ENCODE measurements at places on chromosomes 7 and 10. TPM values are rescaled to one million over a fixed set of nuclear protein-coding genes. Genes with fewer than 3 reads are reported as not detected.

Gene NEUROG3
- total RNA-seq: not detected

Gene PLEKHS1
- total RNA-seq: not detected

Gene GPR15LG
- total RNA-seq: not detected

Gene MYL7
- total RNA-seq: not detected

Gene CTTNBP2
- total RNA-seq: not detected

Gene NME8
- not detected for total RNA-seq

Gene ZC3HAV1L
- total RNA-seq: 10.9 TPM

Gene GSTO2
- 1.1 TPM for total RNA-seq

Gene OR9A2
- not detected for total RNA-seq

Gene COL28A1
- not detected for total RNA-seq

Gene PRDX3
- 246 TPM for total RNA-seq

Gene CCL24
- not detected for total RNA-seq

- peak; percentile 88 for DNase-seq
Observed at GRCh38 chr10:73848821-73849489, 25.4 kb downstream of the CAMK2G start.

GRCh38 chr7:8210845-8211724 is 50.9 kb downstream of the ICA1 start:
- DNase-seq: no peak

DNA sequence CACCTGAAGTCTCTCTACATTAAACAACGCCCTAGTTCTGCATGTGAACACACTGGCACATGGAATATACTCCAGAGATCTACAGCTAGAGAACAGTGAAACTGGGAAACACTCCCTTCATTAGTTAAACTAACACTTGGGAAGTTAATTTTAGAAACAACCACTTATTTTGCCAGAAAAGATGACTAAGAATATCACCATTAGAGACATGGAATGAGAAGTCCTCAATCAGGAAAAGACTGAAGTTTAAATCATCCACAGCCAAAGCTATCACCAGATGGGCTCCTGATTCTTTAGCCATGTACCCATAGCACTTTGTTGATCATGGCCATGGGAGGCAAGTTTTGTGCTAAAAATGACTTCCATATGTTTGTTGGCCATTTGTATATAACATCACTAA is 719.5 kb downstream of the KCNMA1 start:
- DNase-seq: no peak

- peak; percentile 71 for DNase-seq
Observed at GRCh38 chr10:114504769-114505579, 100.7 kb upstream of the AFAP1L2 start.

GRCh38 chr10:78762086-78762630 is 306.6 kb upstream of the ZMIZ1 start:
- no peak for DNase-seq

DNA sequence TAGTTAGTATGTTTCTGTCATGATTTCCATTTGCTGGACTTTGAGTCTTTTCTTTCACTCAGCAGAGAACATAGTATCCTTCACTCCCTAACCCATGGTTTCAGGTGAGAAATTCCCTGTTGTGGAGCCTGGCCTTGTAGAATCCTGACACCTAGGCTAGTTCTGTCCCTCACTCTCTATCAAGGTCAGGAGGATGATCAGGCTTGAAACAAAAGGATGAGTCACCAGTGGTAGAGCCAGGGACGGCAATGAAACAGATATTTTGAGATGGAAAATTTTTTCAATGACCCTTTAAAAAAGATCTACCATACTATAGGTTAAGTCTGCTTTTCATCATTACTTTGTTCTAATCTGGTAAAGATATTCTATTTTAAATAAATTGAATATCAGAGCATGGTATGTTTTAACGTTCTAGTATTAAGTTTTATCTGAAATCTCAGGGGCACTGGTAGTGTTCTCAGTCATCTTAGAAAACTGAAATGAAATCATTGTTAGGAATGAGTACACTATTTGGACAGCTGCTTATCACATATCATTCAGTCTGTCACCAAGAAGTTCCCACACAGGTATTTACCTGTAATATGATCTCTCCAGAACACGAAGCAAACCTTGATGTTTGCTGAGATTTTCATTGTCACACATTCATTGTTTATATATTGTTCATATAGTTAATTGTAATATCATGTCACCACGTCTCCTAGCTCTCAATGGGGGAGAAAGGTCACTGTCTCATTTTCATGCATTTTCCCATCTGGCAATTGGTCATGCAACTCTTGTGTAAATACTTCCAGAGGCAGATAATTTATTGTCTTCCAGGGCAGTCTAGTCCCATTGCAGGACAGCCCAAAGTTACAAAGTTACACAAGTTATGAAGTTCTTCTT is 299.9 kb upstream of the LRRTM3 start:
- no peak for DNase-seq

DNA sequence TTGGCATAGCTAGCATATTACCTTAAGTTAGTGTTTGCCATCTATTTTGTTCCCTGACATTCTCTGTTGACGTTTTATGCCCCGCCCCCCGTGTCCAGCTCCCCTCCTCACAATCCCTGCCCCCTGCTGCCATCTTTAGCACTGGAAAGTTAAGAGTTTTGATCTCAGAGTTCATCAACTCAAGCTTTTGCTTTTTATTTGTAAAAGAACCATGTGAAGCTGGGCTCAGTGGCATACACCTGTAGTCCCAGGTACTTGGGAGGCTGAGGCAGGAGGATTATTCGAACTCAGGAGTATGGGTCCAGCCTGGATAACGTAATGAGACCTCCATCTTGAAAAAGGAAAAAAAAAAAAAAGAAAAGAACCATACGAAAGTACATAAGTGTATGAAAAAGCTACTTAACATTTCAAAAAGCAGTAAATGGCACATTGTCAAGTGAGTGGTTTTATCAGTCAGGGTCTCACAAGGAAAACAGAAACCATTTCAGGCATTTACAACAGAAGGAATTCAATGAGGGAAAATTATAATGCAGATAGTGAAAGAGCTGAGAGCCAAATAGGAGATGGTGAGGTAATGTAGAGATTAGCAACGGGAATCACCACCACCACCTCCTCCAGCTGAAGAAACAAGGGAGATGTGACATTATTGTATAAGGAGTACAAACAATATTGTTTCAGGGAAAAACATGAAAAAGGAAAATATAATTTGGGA is 64.9 kb downstream of the MCU start:
- DNase-seq: no peak

- no peak for DNase-seq
Observed at GRCh38 chr7:51349820-51350545, 33.4 kb upstream of the COBL start.

DNA sequence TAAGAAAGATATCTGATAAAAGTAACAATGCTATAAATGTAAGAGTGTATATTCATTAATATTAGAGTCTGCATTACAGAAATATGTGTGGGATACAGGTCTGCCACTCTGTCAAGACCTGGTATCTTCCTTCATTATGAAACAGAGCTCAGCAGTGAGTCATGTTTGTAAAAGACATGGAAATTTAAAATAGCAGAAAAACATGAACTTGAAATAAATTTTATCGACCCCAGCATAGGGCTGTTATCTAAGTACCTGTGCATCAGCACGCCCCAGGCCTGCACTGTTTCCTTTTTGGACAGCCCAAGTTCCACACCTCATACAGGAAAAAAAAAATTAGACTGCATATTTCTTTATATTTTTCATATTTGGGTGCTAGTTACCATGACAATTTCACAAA is 58.0 kb upstream of the ZPBP start:
- no peak for DNase-seq

DNA sequence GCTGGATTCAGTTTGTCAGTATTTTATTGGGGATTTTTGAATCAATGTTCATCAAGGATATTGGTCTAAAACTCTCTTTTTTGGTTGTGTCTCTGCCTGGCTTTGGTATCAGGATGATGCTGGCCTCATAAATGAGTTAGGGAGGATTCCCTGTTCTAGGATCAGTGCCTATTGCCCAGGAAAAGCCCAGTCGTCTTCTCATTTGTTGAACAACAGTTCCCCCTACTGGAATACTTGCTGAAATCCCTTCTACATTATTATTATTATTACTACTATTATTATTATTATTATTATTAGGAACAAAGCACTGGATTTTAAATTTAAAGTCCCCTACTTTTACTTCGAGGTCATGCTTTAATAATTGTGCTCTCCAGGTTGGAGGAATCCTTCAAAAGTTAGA is 528.9 kb downstream of the MAGI2 start:
- DNase-seq: peak; percentile 61

GRCh38 chr7:54995610-54996363 is 23.0 kb upstream of the EGFR start:
- DNase-seq: peak; percentile 61

DNA sequence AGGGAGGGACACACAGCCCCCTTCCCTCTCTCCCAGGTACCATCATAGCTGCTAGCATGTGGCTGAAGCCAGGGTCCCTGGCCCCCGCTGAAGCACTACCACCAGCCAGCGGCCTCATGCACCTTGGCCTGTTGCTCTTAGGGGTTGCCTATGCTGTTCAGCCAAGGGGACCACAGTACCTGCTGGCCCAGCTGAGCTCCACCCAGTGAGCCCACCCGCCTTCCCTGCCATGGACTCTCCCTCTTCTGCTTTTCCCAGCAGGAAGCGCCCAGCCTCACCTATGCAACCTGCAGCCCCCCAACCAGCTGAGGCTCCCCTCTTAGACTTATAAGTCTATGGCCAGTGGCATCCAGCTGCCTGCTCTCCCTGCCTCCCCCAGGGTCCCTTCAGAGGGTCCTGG is 8.7 kb upstream of the MTPAP start:
- no peak for DNase-seq

GRCh38 chr7:137003566-137003965 is 135.1 kb downstream of the CHRM2 start:
- DNase-seq: no peak

DNA sequence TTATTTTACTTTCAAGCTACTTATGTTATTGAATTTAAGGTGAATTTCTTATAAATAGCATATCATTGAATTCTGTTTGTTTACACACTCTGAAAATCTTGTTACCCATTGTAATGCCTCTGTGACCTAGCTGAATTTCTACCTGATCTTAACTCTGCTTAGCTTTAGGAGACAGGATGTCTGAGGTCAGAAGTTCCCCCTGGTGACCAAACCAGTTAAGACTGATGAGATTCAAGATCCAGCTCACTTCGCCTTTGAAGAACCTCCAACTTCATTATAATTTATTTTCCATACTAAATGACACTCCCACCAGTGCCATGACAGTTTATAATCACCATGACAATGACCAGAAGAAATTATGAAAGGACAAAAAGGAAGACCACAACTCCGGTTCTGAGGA is 213.4 kb upstream of the CDC14C start:
- DNase-seq: no peak

DNA sequence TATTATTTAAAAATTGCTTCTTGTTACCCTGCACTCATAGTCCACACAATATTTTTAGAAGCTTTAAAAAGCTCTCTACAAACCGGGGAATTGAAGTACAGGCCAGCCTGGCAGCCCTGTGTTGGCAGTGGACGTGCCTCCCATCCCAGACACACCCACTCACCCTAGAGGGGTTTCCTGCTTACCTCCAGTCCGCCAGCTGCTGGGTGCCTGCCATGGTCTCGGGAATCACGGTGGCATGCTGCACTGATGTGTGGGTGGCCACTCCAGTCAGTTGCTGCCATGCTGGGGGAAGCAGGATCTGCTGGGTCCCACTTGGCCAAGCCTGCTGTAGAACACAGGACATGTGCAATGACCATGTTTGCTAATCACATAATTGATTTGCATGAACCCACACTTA is 80.4 kb downstream of the CLEC2L start:
- no peak for DNase-seq

DNA sequence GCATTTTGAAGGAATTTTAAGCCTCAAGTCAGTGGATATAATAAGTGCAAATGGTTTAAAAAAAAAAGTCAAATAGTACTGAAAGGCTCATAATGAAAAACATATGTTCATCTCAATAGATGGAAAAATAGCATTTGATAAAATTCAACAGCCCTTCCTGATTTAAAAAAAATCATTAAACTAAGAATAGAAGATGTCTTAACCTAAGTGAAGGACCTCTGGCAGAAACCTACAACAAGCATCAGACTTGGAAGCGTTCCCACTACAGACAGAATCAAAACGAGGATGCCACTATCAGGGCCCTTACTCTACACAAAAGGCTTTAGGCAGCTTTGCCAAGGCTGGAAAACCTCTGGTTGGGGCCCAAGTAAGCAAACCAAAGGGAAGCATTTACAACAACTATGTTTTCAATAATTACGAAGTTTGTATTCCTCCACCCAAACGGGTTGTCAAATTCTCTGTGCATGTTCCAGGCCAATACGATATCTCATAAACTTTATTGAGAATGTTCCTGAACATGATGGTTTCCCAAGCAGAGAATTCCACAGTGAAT is 45.1 kb downstream of the CYTH3 start:
- peak; percentile 58 for DNase-seq

- DNase-seq: peak; percentile 97
Observed at GRCh38 chr7:34260279-34260678, 354.9 kb downstream of the BMPER start.

GRCh38 chr10:49254556-49255318 is 44.2 kb upstream of the C10orf71 start:
- no peak for DNase-seq

- peak; percentile 73 for DNase-seq
Observed at GRCh38 chr10:52213321-52213752, 100.7 kb upstream of the DKK1 start.

GRCh38 chr10:124289851-124290795 is 128.6 kb downstream of the OAT start:
- no peak for DNase-seq

DNA sequence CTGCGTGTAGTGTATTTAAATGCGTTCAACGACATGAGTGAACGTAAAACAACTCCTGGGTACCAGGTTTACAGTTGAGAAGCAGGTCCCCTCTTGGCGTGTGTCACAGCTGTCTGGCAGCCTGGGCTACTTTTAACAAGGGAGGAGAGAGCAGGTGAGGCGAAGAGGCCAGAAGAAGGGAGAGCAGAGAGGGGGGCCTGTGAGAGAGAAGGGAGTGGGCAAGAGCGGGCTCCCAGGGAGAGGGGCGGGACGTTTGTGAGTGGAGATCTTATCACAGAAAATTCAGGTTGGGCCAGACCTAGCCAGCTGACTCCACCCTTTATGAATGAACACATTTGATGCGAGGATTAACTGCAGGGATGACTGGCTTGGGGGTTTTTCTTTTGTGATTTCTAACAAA is 154.0 kb downstream of the CAMK1D start:
- no peak for DNase-seq

DNA sequence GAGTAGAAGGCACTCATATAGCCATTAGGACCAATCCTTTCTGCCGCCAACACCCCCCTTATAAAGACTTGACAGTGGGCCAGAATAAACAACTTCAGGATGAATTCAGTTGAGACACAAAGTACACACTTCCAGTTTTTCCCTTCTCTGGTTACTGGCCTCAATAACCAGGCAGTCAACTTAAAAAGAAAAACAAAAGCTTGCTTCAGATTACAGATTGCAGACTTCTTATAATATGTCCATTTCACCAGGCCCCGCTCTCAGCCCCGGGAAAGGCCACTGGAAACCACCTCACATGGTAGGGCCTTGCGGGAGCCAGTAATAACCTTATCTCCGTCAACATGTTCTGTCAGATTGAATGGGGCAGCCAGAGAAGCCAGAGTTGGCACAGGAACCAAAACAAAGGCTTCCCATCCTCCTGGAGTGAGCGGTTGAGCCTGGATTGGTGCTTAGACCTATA is 108.8 kb downstream of the EGFR start:
- peak; percentile 49 for DNase-seq
